ENCODE measurements at places on chromosomes 7 and 10.
A peak's percentile ranks its signal among the peaks of the same experiment; 100 is the strongest.

DNA sequence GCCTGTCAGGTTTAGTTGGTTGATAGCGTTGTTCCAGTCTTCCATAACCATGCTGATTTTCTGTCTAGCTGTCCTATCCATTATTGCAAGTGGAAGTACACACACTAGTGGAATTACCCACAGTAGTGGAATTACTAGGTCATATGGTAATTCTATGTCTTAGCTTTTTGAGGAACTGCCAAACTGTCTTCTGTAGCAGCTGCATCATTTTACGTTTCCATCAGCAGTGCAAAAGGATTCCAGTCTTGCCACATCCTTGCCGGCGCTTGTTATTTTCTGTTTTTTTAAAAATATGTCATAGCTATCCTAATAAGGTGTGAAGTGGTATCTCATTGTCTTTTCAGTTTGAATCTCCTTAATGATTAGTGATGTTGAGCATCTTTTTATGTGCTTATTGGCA is 17.2 kb upstream of the RHBDD2 start:
- DNase-seq: no peak

- no peak for DNase-seq
Observed at GRCh38 chr10:71526653-71527052, 129.9 kb downstream of the CDH23 start.

DNA sequence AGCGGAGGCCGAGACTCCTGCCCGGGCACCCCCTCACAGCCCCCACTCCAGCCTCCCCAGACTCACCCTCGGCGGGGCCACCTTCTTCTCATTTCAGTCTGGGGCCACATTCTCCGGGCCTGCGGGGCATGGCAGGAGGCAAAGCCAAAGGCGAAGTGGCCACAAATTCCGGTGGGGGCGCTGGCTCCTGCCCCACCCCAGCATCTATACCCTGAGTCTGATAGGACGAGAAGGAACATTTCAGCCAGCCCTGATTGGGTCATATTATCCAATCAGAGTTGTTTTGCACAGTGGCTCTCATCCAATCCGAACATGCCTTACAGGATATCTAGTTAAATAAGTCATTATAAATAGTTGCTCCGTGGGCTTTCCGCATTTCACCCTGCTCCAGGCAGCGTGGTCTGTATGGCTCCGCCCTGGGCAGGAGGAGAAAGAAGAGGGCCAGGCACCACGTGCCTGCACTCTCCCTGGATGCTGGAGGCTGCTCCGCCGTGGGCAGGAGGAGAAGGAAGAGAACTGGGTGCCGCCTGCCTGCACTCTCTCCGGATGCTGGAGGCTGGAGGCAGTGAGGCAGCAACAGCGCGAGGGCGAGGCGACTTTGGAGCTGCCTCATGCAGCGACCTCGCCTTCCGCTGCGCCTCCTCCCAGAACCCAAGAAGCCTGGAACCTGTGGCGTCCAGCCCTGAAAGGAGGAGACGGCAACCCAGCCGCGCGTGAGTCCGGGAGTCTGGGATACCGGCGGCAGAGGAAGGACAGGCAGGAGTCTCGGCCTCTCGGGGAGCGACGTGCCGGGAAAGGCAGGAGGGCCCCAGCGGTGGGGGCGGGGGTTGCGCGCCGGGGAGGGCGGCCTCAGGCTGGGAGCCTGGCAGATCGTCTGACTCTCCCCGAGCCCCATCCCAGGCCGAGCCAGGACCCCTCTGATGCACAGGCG is 162.9 kb downstream of the ZNF33B start:
- peak; percentile 11 for DNase-seq

DNA sequence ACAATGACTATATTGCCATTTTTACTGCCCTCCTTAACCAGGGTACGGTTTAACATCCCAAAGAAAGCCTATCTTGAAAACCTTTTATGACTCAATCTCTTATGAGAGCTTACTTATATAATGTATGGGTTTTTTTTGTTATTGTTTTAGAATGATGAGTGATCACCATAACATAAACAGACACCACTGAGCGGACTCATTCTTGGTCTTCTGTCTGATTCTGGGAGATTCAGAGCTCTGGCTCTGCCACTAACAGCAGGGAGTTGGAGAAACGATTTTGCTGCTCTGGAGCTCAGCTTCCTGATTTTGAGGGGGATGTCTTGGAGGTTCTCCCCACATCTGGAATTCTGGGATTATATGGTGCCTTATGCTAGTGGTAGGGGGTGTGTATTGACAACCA is 244.1 kb downstream of the FRMD4A start:
- DNase-seq: peak; percentile 52

- DNase-seq: peak; percentile 42
Observed at GRCh38 chr10:34696423-34696822, 118.7 kb downstream of the PARD3 start.

GRCh38 chr10:132319853-132320653 is 11.9 kb upstream of the LRRC27 start:
- peak; percentile 87 for DNase-seq

DNA sequence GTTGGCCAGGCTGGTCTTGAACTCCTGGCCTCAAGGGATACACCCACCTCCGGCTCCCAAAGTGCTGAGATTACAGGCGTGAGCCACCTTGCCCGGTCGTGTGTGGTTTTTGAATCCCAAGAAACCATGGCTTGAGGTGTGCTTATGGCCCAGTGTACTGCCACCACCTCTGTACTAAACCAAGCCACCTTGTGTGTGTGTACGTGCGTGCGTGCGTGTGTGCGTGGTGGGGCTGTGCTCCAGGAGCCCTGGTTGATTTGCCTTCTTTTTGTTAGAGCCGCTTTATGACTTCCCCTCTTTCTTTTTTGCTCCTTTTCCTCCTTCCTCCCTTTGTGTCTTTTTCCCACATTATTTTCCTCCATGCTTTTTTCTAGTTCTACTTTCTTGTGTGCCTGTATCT is 121.4 kb downstream of the CAMK1D start:
- DNase-seq: no peak
